Ascending aorta (tissue), 2 donors: ENCODE measurements at places on chromosomes 13 and 19. TPM values are rescaled to one million over a fixed set of nuclear protein-coding genes. Genes with fewer than 3 reads are reported as not detected.
A peak's percentile ranks its signal among the peaks of the same experiment; 100 is the strongest.

KLK15 gene
- not detected for total RNA-seq

ZNF85 gene
- total RNA-seq: 0.96 TPM

GRCh38 chr13:35475960-35476943 is at the start of gene MAB21L1:
TSS of gene MAB21L1 (minus strand) at chr13:35476689. CDS start at chr13:35476138, 551 bp downstream.
- no peak for DNase-seq
- H3K36me3 ChIP-seq: no peaks in the 10 kb centered on the region

GRCh38 chr19:38851622-38852230 is 1.9 kb upstream of the HNRNPL start:
- peak; percentile 96 for DNase-seq
- no peaks in the 10 kb centered on the region for H3K27me3 ChIP-seq
- peaks cover 16% of the 10 kb centered on the region for H3K4me1 ChIP-seq
- H3K27ac ChIP-seq: peak overlapping the region; percentile 99

DNA sequence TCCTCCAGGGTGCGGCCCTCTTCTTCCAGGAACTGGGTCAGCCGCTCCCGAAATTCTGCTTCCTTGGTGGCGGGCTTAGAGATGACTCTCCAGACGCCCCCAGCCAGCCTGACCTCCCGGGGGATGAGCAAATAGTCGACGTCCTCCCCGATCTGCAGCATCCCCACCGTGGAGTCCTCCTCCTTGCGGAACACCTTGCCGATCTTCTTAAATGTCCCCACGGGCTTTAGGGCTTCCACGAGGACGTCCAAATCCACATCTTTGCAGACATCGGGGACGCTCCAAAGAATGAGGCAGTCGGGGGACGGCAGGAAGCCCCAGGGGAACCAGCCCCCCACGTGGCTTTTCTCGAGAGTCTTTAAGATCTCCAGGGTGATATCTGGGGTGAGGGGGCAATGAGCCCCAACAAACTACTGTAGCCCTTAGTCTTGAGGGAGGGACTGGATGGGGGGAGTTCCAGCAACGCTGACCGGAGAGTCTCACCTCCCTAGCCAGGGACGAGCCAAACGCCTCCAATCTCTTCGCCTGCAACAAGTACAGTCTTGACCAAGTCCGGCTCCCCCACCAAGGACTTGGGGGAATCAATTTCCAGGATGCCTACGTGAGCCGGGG is 608 bp downstream of the CCDC8 start:
- no peaks in the 10 kb centered on the region for H3K36me3 ChIP-seq
- DNase-seq: no peak
- H3K27me3 ChIP-seq: no peaks in the 10 kb centered on the region

- no peak overlapping the region for H3K4me3 ChIP-seq
- no peak for DNase-seq
- peaks cover 4% of the 10 kb centered on the region for H3K4me1 ChIP-seq
- H3K27me3 ChIP-seq: no peaks in the 10 kb centered on the region
- H3K36me3 ChIP-seq: peaks cover 30% of the 10 kb centered on the region
These were observed 5.3 kb upstream of the UQCR11 start for GRCh38 chr19:1610579-1610978.

- peak overlapping the region; percentile 67 for H3K27ac ChIP-seq
- H3K4me1 ChIP-seq: peaks cover 8% of the 10 kb centered on the region
- H3K36me3 ChIP-seq: no peaks in the 10 kb centered on the region
These were observed 7.7 kb downstream of the ZC3H4 start for GRCh38 chr19:47105874-47106273.

DNA sequence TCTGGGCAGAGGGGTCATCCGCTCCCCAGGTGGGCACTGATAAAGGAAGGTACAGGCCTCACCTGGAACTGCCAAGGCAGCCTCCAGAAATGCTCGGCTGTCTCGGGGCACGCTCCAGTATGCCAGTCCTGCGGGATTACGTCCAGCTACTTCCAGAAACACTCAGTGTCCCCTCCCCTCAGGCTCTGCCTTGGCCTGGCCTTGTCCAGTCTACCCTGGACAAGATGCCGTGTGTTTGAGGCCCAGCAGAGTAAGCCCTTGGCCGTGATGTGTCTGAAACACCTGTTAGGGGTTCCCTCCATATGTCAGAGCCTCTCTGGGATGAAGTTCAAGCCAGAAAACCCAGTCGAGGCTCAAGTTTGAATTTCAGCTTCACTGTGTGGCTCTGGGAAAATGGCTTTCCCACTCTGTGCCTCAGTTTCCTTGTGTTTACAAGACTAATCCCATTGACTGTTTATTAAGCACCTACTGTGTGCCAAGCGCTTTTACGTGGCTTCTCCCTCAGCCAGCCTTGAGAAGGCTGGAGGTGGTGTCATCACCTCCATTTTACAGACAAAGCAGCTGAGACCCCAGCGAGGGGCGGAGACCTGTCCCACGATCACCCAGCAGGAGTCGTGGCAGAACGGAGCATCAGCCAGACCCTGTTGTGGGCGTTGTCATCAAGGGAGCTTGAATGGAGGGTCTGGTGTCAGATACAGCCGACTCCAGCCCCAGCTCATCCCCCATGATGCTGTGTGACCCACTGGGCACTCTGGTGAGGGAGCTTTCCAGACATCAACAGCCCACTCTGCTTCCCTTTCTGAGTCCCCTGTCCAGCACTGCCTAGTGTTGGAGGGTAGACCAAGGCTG is 2.0 kb upstream of the PIK3R2 start:
- no peak overlapping the region for H3K4me3 ChIP-seq
- H3K27me3 ChIP-seq: no peaks in the 10 kb centered on the region
- peaks cover 3% of the 10 kb centered on the region for H3K36me3 ChIP-seq
- no peak overlapping the region for H3K27ac ChIP-seq

- no peak overlapping the region for H3K27ac ChIP-seq
- no peaks in the 10 kb centered on the region for H3K36me3 ChIP-seq
- H3K4me1 ChIP-seq: peaks cover 3% of the 10 kb centered on the region
- H3K27me3 ChIP-seq: no peaks in the 10 kb centered on the region
- no peak for DNase-seq
These were observed 187.8 kb upstream of the SPRY2 start for GRCh38 chr13:80528733-80529132.

- DNase-seq: peak; percentile 13
- no peaks in the 10 kb centered on the region for H3K36me3 ChIP-seq
- no peaks in the 10 kb centered on the region for H3K27me3 ChIP-seq
- no peak overlapping the region for H3K27ac ChIP-seq
- no peaks in the 10 kb centered on the region for H3K4me1 ChIP-seq
These were observed 33.8 kb downstream of the SERP2 start for GRCh38 chr13:44407379-44407778.

GRCh38 chr13:37481011-37481884 is 117.3 kb downstream of the POSTN start:
- H3K36me3 ChIP-seq: no peaks in the 10 kb centered on the region
- no peaks in the 10 kb centered on the region for H3K4me1 ChIP-seq
- H3K27ac ChIP-seq: no peak overlapping the region
- H3K4me3 ChIP-seq: no peak overlapping the region
- DNase-seq: no peak
- H3K27me3 ChIP-seq: no peaks in the 10 kb centered on the region
